Hematopoietic multipotent progenitor cell (in vitro differentiated cells): ENCODE measurements at places on chromosomes 1 and 21. TPM values are rescaled to one million over a fixed set of nuclear protein-coding genes. Genes with fewer than 3 reads are reported as not detected.

DNA sequence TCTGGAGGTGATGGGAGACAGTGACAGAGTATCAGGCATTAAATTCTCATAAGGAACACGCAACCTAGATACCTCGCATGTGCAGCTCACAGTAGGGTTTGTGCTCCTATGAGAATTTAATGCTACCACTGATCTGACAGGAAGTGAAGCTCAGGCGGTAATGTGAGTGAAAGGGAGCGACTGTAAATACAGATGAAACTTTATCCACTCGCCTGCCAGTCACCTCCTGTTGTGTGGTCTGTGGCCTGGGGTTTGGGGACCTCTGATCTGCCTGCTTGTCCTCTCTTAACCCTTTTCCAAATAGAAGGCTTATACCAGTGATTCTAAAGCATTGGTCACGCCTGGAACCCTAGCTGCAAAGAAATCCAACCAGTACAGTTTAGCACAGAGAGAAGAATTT, 15.3 kb downstream of the GABPA start:
- DNase-seq: no peak

- no peak for DNase-seq
Observed at GRCh38 chr21:45830221-45830640, 151.3 kb upstream of the COL6A1 start.

GRCh38 chr1:12495725-12496124, 122.3 kb downstream of the DHRS3 start:
- no peak for DNase-seq

GRCh38 chr1:179976970-179977651, 22.5 kb downstream of the CEP350 start:
- DNase-seq: no peak

GRCh38 chr21:25983745-25984144, 186.8 kb downstream of the APP start:
- DNase-seq: no peak

DNA sequence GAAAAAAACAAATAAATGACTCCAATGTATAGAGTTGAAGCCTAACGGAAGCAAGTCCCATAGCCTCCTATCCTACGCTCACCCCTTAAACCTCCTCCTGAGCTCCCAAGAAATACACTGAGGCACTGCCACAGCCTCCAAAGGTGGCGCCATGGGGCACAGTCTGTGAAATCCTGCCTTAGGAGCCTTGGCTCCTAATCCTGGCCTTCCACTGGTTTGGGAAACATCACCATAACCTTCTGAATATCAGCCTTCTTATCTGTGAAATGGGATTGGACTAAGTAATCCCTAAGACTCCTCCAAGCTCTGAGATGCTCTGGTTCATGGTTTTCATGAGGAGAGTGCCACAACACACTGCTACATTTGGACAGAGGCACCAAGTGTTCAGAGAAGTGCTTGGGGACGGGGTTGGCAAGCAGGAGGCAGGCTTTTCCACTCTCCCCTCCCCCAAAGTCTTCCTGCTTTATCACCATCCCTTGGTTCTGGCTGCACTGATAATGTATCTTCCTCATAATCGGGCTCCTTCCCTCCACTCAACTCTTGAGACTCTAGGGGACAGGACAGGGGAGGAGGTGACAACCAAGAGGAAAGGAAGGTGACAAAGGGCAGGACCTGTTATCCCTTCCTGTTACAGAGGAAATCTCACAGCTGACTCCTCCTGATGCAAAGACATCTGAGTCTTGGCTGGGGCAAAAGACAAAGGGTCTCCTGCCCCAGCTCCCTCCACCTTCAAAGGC, 2.7 kb downstream of the SLAMF7 start:
- no peak for DNase-seq

- no peak for DNase-seq
Observed at GRCh38 chr21:33587792-33588484, 546 bp downstream of the DONSON start.

GRCh38 chr1:91325456-91325855, 79.2 kb downstream of the HFM1 start:
- DNase-seq: no peak

GRCh38 chr1:217048104-217048707, 325.0 kb upstream of the ESRRG start:
- no peak for DNase-seq

- peak; percentile 17 for DNase-seq
Observed at GRCh38 chr1:150321826-150322166, 463 bp downstream of the PRPF3 start.

DNA sequence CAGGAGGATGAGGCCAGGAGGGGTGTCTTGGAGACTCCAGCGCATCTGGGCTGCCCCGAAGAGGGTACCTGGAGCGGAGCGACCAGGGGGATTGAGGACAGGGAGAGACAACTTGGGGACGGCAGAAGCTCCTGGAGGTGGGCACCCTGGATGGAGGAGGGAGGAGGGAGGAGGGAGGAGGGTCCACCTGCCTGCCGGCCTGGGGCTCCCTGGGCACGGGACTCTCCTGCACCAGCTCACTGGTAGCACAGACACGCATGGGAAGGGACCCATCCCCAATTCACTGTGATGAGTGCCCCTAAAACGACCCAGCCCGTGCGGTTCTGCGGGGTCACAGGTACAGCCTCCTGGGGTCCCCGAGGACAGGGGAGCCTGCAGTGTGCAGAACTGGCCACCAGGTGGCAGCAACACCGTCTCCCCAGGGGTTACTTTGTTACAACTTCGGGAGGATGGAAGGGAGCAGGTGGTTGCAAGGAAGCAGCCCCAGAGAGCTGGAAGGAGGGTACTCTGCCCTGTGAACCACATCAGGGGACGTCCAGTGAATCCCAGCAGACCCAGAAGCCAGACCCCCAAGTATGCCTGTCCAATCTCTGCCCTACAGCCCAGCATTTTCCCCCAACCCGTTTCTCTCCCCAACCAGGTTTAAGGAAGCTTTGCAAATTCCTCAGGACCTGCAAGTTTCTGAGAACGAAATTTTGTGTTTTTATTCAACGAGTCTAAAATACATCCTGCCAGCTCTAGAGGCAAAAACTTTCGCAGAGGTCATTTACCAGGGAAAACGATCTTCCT, 482.4 kb downstream of the NPHP4 start:
- peak; percentile 68 for DNase-seq

DNA sequence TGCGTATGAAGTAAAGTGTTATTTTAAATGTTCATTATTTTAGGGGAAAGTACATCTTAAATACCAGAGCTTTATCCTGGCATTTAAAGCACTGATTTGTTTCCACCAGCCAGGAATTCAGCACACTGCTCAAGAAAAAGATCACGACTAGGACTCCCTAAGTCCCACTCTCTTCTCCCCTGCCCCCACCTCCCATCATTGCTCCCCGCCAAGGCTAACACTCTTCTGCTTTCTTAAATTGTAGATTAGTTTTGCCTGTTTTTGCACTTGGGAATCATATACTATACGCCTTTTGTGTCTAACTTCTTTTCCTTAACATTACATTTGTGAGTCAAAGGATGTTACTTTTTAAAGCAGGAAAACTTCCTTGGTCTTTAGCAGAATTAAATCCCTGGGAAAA, 37.5 kb upstream of the C1orf105 start:
- DNase-seq: no peak

- no peak for DNase-seq
Observed at GRCh38 chr1:35810096-35810881, 2.5 kb downstream of the AGO4 start.

GRCh38 chr1:1298861-1299685, 8.7 kb downstream of the ACAP3 start:
- DNase-seq: no peak

GRCh38 chr1:35247256-35247655, 21.3 kb upstream of the ZMYM4 start:
- DNase-seq: no peak

DNA sequence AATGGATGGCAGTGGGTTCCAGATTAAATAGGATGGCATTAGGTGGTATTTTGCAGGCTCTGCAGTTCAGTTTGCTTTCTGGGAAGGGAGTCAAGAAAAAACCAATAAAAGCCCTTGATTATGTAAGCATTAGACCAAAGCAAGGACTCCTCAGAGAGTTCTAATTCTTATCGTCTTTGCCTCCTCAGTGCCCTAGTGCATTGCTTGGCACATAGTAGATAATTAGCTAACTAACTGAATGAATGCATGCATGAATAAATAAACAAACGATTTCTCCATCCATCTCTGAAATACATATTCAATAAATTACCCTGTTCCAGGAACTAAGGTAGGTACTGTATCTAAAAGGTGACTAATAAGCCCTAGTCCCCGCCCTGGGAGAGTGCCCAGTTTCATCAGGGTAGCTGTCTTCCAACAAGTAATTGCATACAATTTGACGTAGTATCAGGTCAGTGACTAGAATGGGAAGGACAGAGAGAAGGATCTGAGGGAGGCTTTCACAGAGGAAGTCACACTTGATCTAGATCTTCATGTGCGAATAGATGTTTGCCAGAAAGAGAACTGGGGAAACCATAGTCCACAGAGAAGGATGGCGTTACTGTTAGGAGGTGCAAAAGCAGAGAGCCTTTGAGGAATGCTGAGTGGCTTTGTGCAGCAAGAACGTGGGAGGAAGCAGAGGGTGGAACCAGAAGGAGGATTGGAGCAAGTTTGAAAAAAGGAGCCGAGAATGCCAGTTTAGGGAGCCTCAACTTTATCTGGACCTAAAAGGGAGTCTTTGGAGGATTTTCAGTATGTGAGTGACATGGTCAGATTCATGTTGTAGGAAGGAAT, 111.4 kb downstream of the TBX19 start:
- no peak for DNase-seq

DNA sequence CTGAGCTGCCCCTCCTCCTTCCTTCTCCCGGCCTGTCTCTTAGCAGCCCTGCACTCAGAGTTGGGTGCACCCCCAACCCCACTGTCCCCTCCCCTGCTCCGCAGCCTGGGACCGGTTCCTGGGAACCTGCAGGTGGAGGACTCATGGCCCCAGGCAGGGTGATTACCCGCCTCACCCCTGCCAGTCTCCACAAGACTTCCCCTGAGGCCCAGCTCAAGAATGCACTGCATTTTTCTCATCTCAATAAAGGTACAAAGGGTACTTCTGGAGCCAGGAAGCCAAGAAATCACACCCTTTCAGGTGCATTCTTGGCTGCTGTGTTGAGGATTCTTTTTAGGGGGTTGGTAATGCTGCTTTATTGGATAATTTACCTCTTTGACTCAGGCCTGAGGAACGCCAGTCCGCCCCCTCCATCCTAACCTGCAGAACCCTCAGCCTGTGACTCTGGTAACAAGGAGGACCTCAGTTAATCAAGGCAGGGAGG, 126.3 kb upstream of the TMPRSS2 start:
- no peak for DNase-seq

DNA sequence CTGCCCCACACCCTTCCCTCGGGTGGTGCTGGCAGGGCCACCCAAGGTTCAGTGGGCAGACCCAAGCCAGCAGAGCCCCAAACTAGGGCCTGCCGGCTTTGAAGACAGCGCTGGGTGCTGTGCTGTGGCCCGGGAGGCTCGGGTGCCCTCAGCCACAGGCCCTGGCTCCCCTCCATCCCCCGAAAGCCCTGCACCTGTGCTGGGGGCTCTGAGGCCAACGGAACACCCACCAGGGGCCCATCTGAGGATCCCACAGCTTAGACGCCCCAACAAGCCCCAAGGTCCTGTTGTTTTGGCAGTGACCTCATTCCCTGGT, 8.6 kb downstream of the ITGB2 start:
- no peak for DNase-seq

DNA sequence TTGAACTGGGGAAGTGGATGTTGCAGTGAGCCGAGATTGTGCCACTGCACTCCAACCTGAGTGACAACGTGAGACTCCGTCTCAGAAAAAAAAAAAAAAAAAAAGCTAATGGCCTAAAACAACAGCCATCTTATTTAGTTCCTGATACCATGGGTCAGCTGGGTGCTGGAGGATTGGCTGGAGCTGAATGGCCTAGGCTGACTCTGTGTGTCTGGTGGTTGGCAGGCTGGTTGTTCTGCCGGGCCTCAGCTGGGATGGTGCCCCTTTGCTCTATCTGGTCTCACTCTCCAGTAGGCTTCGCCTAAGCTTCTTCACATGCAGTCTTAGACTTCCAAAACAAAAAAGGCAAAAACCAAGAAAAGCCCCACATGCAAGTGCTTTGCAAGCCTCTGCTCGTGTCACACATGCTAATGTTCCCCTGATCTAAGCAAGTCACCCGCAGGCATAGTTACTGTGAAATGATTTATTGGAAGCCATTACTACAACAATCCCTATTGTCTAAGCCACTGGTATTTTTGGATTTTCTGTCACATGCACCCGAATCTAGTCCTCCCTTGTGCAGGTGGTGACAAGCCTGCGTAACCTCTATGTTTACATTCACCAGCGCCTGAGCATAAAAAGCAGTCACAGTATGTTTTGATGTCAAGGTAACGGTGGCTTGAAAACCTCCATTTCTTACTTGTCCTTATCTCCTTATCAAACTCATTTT, 39.6 kb upstream of the KANK4 start:
- no peak for DNase-seq

DNA sequence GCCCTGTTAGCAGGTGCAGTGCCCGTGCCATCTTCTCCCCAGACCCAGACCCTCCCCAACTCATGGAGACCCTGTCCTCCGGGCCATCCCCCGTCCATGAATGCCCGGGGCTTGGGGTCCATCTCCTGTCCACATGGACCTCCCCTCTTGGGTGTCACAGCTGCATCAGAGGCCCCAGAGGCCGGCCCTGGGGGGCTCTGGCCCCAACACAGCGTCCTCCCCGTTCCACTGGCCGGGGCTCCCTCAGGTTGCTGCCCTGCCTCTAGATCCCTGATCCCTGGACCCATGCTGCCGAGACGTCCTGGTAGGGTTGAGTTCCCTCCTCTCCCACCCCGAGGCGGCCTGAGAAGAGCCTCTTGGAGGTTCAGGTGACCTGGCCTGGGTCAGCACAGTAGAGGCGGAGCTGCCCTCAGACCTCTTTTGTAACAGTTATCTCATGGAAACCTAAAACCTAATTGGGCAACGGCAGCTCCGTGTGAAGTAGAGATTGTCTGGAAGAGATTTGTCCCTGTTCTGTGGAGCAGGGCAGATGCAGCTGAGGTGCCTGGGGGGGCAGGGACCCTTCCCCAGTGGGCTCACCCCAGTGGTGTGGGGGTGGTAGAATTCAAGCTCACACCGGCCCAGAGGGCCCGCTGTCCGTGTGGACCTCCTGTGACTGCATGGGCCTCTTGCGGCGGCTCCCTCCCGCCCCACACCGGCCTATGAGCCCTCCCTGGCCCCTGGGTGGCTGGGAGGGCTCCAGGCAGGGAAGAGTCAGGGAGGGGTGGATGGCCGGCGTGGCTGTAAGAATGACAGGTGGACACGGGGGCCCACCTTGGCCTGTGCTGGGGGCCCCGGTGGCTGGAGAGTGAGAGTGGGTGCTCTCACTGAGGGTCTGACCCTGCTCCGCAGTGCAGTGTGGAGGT, 56.1 kb downstream of the SKI start:
- no peak for DNase-seq

The RXRG gene
- total RNA-seq: not detected

The AMIGO1 gene
- total RNA-seq: 1.1 TPM

The ZDHHC18 gene
- total RNA-seq: 23.7 TPM

The ADAM30 gene
- total RNA-seq: not detected

The LCE1A gene
- total RNA-seq: not detected

The ACTL8 gene
- total RNA-seq: under 0.01 TPM
